ENCODE measurements at places on chromosomes 1 and 21. TPM values are rescaled to one million over a fixed set of nuclear protein-coding genes. Genes with fewer than 3 reads are reported as not detected.

KRTAP25-1 gene
- total RNA-seq, result not detected

ACKR1 gene
- total RNA-seq, result not detected

- H3K4me1 ChIP-seq, result no peaks in the 10 kb centered on the region
- no peak overlapping the region for H3K4me3 ChIP-seq
- H3K27me3 ChIP-seq, result no peaks in the 10 kb centered on the region
- H3K27ac ChIP-seq, result no peak overlapping the region
- H3K36me3 ChIP-seq, result no peaks in the 10 kb centered on the region
These were observed 548.8 kb upstream of the ZP4 start for GRCh38 chr1:238439511-238439910.

DNA sequence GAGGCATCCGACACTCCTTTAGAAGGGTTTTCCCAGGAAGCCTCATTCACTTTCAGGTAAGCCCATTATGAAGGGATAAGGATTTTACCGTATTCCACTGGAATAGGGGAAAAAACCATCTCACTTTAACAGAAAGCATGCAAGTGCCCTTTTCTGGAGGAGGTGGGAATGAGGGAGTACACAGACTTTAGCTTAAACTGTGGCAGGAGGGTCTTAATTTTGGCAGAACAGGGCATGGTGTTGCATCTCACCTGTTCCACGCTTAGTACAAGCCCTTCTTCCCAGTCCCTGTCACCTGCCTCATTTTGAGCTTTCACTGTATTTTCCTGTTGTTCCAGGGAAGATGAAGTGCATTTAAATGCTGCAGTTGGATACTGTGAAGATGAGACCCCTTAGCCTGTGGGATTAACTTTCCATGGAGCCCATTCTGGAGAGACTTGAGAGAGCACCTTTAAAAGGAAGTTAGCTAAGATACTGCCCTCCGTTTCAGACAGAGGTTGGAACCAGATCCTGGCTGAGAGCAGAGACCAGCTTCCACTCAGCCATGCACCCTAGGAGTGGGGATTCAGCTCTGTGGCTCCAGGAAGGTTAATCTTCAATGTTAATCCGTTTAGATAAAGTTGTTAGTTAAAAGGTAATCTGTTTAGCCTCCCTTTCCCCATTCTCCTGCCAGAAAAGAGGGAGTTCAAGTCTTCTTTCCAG is 42.6 kb downstream of the PBX1 start:
- H3K27me3 ChIP-seq, result no peaks in the 10 kb centered on the region
- no peak for DNase-seq
- no peak overlapping the region for H3K27ac ChIP-seq
- no peaks in the 10 kb centered on the region for H3K36me3 ChIP-seq
- H3K4me3 ChIP-seq, result no peak overlapping the region

- H3K4me1 ChIP-seq, result no peaks in the 10 kb centered on the region
- H3K36me3 ChIP-seq, result no peaks in the 10 kb centered on the region
- no peak overlapping the region for H3K27ac ChIP-seq
- peaks cover 3% of the 10 kb centered on the region for H3K27me3 ChIP-seq
- no peak for DNase-seq
These were observed 9.1 kb downstream of the RHOU start for GRCh38 chr1:228744356-228744755.

DNA sequence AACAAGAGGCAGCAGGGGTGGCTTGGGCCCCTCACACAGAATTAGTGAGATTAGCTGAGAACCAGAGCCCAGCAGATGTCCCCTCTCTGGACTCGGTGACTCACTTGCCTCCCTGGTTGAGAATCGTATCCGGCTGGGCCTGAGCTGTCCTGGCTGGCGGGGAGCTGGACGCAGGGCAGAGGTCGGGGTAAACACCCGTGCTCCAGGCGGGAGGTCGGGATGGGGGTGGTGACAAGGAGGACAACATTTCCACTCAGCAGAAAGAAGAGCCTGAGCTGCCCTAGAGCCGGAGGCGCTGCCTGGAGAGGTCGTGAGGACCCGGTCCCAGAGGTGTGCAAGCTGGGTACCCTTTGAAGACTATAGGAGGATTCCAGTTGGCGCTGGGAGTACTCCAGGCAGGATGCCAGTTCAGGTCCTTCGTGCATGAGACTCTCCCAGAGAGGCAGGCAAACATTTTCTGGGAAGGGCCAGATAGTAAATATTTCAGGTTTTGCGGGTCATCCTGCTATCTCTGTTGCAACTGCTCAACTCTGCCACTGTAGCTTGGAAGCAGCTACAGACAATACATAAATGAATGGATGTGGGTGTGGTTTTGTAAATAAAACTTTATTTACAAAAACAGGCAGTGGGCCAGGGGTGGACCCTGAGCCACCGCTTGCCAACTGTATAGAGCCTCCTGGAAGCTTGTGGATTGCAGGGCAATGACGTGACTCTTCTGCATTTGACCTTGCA is 116.8 kb upstream of the WNT4 start:
- no peak for DNase-seq
- H3K27me3 ChIP-seq, result no peaks in the 10 kb centered on the region
- H3K27ac ChIP-seq, result no peak overlapping the region
- no peaks in the 10 kb centered on the region for H3K36me3 ChIP-seq
- H3K4me3 ChIP-seq, result no peak overlapping the region

- peaks cover 26% of the 10 kb centered on the region for H3K36me3 ChIP-seq
- H3K4me3 ChIP-seq, result no peak overlapping the region
These were observed 34.8 kb downstream of the SLC35D1 start for GRCh38 chr1:67019121-67019520.

ZBED6 gene
- 40.0 TPM for total RNA-seq

GRCh38 chr21:42419845-42420244 is 16.1 kb downstream of the UBASH3A start:
- H3K27ac ChIP-seq, result no peak overlapping the region
- peaks cover 11% of the 10 kb centered on the region for H3K4me1 ChIP-seq
- H3K36me3 ChIP-seq, result no peaks in the 10 kb centered on the region
- no peak overlapping the region for H3K4me3 ChIP-seq

GRCh38 chr1:161013488-161014230 is 7.3 kb downstream of the F11R start:
- peak overlapping the region; percentile 76 for H3K27ac ChIP-seq
- DNase-seq, result peak; percentile 80
- H3K36me3 ChIP-seq, result no peaks in the 10 kb centered on the region
- H3K4me3 ChIP-seq, result peak overlapping the region; percentile 38

GRCh38 chr1:237269938-237270337 is 228.0 kb downstream of the RYR2 start:
- no peaks in the 10 kb centered on the region for H3K36me3 ChIP-seq
- no peak overlapping the region for H3K27ac ChIP-seq
- no peak for DNase-seq
- no peak overlapping the region for H3K4me3 ChIP-seq
